ENCODE measurements at places on chromosomes 11 and 22.
A peak's percentile ranks its signal among the peaks of the same experiment; 100 is the strongest.

- no peak for DNase-seq
Observed at GRCh38 chr22:50169774-50170341, 673 bp upstream of the PANX2 start.

GRCh38 chr11:20045098-20045688 lies 115.1 kb downstream of the DBX1 start:
- no peak for DNase-seq

- DNase-seq: no peak
Observed at GRCh38 chr11:76769645-76770586, 13.2 kb upstream of the TSKU start.

DNA sequence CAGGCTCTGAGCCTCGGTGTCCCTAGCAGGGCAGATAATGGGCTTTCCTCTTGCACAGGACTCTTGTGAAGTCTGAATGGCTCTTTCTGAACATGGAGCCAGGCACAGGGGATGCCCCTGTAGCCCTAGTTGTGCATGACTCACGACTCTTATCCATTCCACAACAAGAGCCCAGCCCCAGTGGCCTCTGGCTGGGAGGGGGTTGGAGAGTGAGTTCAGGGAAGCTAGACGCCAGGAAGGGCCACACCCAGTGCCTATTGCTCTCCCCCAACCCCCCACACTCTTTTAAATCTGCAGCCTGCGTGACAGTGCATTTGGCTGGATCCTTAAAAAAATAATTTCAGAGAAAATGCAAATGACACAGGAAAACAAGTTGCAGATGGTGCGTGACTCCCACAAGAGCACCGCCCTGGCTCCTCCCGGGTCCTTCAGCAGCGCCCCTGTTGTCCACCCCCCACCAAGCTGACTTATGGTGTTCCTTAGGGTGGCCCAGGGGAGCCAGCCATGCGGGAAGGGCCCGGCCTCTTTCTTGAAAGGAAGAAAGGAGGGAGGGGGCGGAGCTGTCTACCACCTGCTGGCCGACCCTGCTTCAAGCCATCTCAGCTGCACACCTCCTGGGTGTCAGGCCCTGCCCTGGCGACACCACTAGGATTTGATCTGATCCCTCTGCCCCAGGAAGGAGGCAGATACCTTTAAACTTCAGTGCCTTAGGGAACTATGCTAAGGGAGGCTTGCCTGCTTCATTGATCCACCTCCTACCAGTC lies 74.7 kb downstream of the MN1 start:
- peak; percentile 78 for DNase-seq

DNA sequence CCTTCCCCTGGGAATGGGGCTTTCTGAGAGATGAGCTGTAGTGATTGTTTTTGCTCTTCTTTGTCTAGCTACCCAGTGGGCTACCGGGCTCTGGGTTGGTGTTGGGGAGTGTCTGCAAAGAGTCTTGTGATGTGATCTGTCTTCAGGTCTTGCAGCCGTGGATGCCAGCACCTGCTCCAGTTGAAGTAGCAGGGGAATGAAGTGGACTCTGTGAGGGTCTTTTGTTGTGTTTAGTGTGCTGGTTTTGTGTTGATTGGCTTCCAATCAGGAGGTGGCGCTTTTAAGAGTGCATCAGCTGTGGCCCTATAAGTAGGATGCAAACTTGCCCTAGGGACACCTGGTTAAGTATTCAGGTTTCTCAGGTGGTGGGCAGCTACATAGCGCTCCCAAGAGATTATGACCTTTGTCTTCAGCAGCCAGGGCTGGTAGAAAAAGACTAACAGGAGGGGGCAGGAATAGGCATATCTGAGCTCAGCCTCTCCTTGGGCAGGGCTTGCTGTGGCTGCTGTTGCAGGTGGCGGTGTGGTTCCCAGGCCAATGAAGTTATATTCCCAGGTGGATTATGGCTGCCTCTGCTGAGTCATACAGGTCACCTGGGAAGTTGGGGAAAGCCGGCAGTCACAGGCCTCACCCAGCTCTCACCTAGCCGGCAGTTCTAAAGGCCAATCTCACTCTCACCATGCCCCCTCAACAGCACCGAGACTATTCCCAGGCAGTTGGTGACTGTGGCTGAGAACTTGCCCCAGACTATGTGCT lies 315.7 kb upstream of the C11orf87 start:
- no peak for DNase-seq

GRCh38 chr11:109818290-109818689 lies 274.9 kb upstream of the ZC3H12C start:
- DNase-seq: no peak

GRCh38 chr22:38697425-38698089 lies 3.2 kb downstream of the JOSD1 start:
- DNase-seq: no peak

GRCh38 chr11:117099696-117100095 lies 1.5 kb upstream of the SIK3 start:
- no peak for DNase-seq

DNA sequence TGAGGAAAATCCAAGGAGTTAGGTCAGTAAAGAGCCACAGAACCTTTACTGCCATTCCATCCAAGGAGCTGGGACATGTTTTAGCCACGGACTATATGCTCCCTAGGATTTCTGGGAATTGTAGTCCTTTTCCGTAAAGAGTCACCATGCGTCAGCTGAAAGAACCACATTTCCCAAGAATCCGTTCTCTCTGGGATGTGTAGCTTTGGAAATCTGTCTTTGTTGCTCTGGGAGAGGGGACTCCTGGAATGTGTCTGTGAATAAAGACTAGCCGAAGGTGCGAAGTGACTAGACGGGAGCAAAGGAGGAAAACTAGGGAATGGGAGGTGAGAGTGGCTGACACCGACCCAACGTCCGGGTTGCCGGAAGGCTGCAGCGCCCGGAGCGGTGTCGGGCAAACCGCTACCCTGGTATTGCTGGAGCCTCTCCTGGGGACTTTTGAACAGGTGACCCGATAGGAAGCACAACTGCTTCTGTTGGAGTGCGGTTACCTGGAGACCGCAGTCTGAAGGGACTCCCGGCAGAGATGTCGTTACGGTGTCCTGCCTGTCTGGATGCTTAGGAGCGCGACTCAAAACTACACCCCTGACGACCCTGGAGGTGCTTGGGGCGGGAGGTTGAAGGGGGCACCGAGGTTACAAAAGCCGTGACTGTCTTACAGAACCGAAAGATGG lies at the start of gene IFTAP:
Gene IFTAP (plus strand): TSS at position 187 of the 674 bp plus-strand sequence. CDS start 15,602 bp downstream, outside the sequence.
- peak; percentile 90 for DNase-seq

- DNase-seq: no peak
Observed at GRCh38 chr22:44954149-44954548, 55.7 kb downstream of the PHF21B start.

- DNase-seq: no peak
Observed at GRCh38 chr22:49299821-49300231, 527.8 kb downstream of the BRD1 start.

DNA sequence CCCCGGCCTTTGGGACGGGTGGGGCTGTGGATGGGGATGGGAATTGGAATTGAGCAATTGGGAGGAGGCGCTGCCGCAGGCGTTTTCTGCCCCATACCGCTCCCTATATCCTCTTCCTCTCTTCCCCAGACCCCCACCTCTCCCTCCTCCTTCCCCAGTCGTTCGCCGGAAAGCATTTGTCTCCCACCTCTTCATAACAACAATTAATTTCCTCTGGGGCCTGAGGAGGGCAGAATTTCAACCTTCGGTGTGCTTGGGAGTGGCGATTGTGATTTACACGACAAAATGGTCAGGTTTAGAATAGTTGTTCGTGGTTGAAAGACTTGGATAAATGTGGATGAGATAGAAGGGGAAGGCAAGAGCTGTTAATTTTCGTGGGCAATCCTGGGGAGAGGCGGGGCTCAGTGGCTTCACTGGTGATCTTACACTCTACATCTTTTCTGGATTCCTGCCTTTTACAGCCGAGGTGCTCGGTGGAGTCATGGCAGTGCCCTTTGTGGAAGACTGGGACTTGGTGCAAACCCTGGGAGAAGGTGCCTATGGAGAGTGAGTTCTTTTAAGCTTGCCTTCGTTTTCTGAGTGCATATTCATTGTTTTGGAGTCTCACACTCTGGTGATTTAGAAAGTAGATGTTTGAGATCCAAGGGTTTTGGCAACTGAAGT lies 1.5 kb downstream of the CHEK1 start:
- DNase-seq: peak; percentile 51

DNA sequence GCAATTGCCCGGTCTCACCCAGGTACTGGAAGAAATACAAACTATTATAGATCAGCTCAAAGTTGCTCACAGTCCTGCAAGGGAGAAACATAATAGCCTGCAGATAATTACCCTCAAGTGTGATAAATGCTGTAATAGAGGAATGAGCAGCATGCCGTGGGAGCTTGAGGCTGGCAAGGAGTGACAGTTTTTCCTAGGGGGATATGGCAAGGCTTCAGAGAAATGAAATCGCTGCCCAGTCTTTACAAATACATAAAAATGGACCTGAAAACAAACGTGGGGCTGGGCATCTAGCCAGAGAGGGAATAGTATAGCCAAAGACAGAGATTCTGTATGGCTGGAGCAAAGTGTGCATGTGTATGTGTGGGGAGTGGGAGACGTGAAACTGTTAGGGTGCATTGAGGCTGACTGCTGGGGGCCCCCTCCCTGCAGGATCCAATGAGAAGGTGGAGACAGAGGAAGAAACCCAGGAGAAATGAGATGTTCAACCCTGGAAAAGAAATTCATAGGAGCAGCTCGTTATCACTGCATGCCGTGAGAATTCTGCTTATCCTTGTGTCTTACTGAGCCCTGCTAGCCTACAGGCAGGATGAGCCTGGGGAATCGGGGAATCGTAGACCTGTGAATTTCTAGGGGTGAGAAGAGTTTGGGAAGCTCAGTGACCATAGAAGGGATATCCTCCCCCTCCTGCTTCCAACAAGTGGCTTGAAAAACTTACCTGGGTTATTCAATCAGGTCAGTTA lies 167.0 kb downstream of the LDLRAD3 start:
- DNase-seq: no peak

GRCh38 chr11:41394521-41395195 lies 64.8 kb downstream of the LRRC4C start:
- DNase-seq: no peak

GRCh38 chr11:11389238-11389637 lies 36.2 kb upstream of the CSNK2A3 start:
- DNase-seq: no peak

- DNase-seq: no peak
Observed at GRCh38 chr11:34345991-34346480, 11.8 kb downstream of the ABTB2 start.

DNA sequence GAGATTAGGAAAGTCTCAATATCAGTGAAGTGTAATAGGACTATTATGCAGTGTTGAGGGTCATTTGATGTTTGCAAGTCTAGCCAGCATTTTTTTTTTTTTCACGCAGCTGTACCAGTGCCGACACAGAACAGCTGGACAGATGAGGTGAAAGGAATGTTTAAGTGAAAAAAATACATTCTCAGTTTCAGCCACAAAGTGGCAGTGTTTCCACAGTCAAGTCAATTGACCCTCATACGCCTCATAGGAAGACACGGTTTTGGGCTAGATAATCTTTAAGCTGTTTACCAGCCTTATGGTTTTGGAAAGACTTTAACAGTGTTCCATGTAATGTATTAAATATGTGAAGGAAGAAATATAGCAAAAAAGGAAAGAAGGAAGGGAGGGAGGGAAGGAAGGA lies 349.9 kb upstream of the ANO3 start:
- peak; percentile 6 for DNase-seq

- DNase-seq: no peak
Observed at GRCh38 chr11:32178692-32179091, 87.8 kb downstream of the RCN1 start.

- no peak for DNase-seq
Observed at GRCh38 chr11:38254913-38255312, 1656.9 kb upstream of the RAG2 start.

DNA sequence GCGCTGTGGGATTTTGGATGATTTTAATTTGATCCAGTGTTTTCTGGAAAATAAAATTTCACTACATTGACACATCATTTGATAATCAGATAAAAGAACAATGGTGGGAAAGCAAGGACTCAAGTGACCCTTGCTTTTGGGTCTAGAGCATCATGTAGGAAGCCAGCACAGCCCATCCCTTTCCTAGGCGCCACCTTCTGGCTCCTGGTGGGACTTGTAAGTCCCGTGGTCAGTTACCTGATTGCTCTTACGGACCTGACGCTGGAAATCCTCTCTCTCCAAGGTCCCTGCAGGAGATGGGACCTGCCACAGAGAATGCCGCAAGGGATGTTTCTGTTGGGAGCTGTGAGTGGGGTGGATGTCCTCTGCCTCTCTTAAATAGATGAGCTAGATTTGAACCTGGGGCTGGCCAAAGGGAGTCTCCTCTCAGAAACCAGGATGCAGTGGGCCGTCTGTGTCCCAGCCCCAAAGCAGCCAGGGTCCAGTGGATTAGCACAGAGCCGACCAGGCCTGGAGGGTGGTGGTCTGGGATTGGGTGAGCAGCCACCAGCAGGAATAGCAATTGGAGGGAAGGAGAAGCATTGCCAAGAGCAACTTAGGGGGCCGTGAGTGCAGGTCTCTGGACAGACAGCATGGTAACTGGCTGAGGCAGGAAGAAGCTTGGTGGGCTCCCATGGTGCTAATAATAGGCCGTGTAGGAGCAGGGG lies 21.7 kb downstream of the TIMP3 start:
- no peak for DNase-seq

- DNase-seq: no peak
Observed at GRCh38 chr11:78906566-78906965, 331.9 kb upstream of the NARS2 start.

DNA sequence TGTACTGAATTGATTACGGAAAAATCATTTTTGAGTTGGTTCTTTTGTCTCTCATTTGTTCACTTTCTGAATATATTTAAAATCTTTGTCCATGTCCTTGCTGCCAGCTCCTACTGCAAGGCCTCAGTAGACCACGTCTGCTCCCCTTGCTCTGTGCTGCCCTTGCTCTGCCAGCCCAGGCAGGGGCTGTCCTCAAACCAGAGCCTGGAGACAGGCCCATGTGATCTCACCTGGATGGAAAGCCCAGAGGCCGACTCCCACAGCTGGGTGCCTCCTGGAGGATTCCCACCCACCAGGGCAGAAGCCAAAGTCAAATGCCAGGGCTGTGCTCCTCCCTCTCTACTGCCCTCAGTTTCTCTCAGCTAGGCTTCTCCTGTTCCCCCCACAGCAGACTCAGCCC lies 141.8 kb downstream of the NTM start:
- DNase-seq: no peak

DNA sequence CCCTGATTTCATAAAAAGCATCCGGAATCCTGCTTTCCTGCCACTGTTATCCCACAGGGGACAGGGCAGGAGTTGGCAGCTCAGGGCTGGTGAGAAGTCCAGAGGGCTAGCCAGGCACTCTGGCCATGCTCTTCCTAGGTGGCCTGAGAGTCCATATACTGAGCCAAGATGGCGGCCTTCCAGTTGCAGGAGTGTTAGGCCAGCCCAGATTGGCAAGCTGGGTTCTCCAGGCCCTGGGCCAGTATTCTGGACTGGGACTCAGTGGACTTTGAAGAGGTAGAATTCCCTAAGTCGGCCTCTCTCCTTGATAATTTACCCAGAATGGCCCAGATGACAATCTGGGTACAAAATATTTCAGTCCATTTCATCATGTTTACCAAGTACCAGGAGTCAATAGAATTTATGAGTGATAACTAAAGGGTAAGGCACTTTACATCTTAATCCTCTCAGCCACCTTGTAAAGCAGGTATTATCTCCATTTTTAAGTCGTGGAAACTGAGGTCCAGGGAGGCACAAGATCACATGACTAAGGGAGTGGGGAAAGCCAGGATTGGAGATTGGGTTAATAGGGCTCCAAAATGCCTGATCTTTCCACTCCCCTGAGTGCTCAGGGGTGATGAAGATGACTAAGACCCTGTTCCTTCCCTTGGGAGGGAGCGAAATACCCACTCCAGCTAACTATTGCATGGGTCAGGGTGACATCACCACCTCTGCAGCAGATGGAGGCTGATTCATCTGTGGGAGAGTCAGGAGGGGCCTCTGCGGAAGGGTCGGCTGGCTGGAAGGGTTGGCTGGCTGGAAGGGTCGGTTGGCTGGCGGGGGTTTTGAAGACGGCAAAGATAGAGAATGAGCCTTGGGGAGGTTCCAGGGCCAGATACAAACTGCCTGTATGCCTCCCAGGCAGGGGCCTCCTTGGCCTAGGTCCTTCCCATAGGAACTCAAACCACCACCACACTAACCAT lies 1.2 kb upstream of the MICALL1 start:
- no peak for DNase-seq

All from SK-N-MC (cell line).